Stimulated activated CD8-positive, alpha-beta memory T cell treated with anti-CD3 and anti-CD28 coated beads, Interleukin-4, amount 100 ng/mL, for 4 hours (primary cell): ENCODE measurements at places on chromosomes 6 and 20.
A peak's percentile ranks its signal among the peaks of the same experiment; 100 is the strongest.

- no peak for DNase-seq
Observed at GRCh38 chr6:347232-347631, 44.3 kb upstream of the IRF4 start.

GRCh38 chr20:32231245-32231644 lies 23.6 kb downstream of the POFUT1 start:
- no peak for DNase-seq

- DNase-seq, result no peak
Observed at GRCh38 chr6:118603372-118603771, 48.0 kb downstream of the CEP85L start.

DNA sequence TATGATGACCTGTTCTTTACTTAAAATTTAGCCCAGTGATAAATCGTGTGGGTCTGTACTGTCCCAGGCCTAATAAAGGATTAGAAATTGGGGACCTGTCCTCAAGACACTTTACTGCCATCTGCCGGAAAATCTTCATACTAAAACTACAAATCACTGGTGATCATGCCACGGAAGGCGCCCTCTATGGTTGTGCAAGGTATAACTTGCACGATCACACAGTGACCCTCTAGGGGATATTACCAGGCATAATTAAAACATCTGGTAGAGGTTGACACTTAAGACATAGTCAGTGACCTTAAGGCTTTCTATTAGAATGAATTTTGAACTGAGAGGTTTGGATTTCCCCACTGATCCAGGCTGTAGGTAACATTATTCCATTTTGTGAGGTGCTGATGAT lies 172.6 kb downstream of the BMP2 start:
- no peak for DNase-seq

GRCh38 chr20:37362231-37362792 lies 16.4 kb downstream of the SRC start:
- DNase-seq, result no peak

DNA sequence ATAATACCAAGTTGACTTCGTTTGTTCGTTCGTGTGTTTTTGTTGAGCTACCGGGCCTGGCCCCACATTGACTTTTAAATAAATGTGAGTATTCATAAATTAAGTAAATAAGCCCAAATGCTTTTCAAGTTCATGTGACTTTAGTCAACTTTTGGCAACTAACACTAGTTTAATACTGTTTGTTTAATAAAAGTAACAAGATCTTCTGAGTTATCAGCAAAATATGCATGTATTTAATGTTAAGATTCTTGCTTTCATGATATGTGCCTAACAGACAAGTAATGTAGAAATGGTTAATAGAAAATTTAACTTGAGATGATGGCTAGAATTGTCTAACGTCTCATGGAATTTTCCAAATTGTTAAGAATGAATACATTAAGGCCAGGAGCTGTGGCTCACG lies 38.7 kb upstream of the ECI2 start:
- no peak for DNase-seq

DNA sequence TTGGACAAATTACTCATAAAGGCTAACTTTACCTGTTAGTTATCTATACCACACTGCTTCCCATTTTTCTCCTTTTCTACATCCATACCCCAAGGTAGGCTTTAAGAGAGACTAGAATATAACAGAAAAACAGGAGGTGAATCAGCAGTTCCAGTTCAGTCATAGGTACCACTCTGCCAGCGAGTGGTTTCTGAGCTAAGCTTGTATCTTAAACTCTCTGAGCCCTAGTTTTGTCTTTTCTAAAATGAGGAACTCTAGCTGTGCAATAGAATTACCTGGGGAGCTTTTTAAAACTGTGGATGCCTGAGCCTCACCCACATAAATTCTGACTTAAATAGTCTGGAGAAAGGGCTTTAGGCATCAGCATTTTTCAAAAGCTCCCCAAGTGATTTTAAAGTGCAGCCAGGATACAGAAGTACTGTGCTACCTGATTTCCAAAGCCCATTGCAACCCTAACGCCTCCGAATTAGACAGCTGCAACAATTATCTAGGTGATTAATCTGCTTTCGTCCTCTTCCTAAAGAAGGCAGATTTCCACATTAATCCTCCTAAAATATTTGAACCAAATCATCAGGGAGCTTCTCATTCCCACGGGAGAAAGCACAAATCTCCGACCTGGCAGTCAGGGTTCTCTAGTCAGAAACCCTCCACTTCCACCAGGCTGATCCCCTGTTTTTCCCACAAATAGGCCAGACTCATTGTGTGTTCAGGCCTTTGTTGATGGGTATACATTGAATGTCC lies 37.4 kb upstream of the RPL7L1 start:
- DNase-seq, result no peak

- DNase-seq, result no peak
Observed at GRCh38 chr6:158500016-158500735, 59.7 kb upstream of the TMEM181 start.

- DNase-seq, result peak; percentile 7
Observed at GRCh38 chr20:38221119-38221589, 39.4 kb downstream of the KIAA1755 start.

GRCh38 chr6:168289571-168289962 lies 30.0 kb downstream of the DACT2 start:
- DNase-seq, result no peak

DNA sequence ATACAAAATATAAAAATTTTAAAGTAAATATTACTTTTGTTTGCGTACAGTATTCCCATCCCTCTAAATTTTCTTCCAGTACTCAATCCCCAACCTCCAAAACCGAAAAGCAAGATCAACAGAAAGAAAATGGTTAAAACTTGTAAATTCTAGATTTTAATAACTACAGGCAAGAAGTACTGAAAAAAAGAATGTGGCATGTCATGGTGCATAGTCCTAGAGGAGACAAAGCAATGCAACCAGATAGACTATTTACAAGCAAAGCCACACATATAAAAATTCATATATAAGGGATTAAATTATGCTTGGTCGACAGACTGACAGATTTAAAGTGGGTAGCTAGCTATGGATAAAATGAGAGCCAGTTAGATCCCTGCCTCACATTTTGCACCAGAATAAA lies 56.5 kb upstream of the HFE start:
- no peak for DNase-seq

- DNase-seq, result no peak
Observed at GRCh38 chr6:99905209-99906106, 88.6 kb downstream of the MCHR2 start.

- DNase-seq, result no peak
Observed at GRCh38 chr20:34570859-34571306, 12.4 kb downstream of the MAP1LC3A start.

DNA sequence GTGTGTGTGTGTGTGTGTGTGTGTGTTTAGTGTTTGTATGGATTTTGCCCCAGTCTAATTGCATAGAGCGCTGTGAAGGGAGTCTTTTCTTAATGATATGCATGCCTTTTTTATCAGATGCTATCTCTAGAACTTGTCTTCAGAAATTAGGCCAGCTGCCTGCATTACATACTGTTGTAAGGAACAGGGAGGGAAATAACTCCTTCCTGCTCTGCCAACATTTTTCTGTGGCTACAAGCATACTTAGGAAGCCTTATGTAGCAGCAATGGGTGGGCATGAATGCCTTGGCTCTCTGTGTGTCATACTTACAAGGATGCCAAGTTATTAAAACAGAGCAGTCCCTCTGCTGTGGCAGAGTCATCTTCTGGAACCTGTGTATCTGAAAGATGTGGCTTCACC lies 8.0 kb upstream of the COL21A1 start:
- no peak for DNase-seq

DNA sequence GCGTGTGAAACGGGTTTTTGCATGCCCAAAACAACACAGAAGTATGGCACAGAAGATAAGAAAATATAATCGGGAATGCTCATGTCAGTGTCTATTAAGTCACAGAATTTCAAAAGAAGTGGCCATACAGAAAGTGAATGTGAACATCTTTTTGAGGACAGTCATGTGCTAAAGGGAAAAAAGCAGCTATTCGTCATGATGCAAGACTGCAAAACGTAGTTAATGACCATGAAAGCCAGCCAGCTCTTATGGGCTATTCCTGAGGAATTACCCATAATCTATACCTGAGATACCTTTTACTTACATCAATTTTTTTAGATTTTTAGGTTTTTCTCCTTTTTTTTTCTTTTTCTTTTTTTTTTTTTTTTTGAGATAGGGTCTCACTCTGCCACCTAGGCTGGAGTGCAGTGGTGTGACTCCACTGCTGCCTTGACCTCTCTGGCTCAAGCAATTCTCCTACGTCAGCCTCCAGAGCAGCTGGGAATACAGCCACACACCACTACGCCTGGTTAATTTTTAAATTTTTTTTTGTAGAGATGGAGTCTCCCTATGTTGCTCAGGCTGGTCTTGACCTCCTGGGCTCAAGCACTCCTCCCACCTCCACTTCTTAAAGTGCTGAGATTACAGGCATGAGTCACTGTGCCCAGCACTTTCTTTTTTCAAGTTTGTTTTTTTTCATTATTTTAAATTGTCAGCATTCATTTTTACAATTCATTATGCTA lies 18.1 kb upstream of the ZBP1 start:
- DNase-seq, result no peak

GRCh38 chr6:137944793-137945498 lies 77.9 kb downstream of the TNFAIP3 start:
- no peak for DNase-seq

- DNase-seq, result no peak
Observed at GRCh38 chr6:163468738-163469137, 54.2 kb downstream of the QKI start.

GRCh38 chr6:5981126-5982026 lies 25.3 kb downstream of the NRN1 start:
- no peak for DNase-seq

DNA sequence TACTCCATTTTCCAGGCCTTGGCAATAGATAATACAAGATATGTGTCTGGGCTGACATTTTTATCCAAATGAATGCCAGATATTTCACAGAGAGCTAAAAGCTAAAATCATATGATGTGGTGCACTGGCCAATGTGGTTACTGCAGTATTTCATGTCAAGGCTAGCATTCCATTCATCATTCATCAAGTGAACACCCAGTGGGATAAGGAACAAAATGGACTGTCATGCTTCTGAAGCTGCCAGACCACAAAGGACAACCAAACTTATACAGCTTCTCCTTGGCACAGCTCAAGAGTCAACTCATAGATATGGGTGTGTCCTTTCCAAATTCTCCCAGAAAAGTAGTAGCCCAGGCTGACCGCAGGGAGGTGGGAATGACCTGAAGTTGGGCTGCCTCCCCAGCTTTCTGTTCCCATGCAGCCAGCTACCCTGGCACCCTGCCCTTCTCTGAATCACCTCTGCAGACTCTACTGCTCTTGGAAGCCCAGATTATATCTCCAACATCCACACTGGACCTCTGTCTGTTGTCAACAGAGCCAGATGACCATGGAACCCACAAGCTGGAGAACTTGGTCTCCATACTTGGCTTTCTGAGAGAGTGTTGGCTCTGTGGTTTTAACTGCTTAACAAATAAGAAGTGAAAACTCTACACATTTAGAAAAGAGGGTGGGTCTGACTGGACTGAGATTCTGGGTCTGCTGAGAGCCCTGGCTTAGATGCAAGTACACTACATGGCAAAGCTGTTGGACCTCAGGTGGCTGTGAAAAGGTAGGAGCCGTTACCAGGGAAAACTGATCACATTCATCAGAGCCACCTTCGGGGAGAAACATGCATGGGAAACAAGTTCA lies 122.8 kb downstream of the ALDH8A1 start:
- DNase-seq, result no peak

- DNase-seq, result no peak
Observed at GRCh38 chr6:41602422-41602743, 35.9 kb upstream of the MDFI start.

- no peak for DNase-seq
Observed at GRCh38 chr6:20338156-20338555, 63.5 kb upstream of the E2F3 start.

- no peak for DNase-seq
Observed at GRCh38 chr20:34190679-34191090, 50.5 kb upstream of the ASIP start.

DNA sequence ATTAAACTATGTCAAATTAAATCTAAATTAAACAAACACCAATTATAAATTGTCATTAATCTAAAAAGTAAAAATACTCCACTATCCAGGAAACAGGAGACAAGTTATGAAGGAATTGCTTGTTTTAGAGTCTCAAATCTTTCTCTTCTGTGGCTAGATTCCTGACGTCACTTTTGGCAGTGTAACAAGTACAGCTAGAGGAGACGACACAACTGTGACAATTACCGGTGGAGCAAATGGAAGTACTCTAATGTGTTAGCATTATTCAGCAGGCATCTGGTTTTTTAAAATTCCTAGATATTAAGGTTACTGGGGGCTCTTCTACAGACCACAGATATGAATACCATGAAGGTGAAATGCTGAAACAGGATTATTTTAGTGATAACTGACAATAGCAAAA lies 1042.7 kb downstream of the EPHA7 start:
- no peak for DNase-seq

GRCh38 chr6:169234634-169235033 lies 19.0 kb downstream of the THBS2 start:
- DNase-seq, result no peak

GRCh38 chr6:56838965-56839364 lies 115.9 kb upstream of the BEND6 start:
- no peak for DNase-seq

GRCh38 chr6:77633471-77633870 lies 19.4 kb upstream of the MEI4 start:
- DNase-seq, result no peak

DNA sequence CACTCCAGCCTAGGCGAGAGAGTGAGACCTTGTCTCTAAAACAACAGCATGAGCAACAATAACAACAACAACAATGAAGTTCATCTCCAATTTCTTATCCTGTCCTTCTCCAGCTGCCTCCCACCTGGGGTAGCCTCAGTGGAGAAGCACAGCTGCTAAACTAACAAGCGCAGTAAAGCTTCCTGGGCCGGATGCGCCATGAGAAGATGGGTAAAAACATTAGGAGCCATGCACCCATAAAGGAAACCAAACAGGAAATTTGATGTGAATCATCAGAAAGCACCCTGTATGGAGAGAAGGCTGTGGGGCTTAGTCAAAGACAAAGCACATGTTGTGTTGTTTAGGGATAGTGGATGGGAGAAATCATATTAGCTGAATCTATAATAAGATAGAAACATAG lies 61.1 kb upstream of the CCN6 start:
- no peak for DNase-seq

- no peak for DNase-seq
Observed at GRCh38 chr6:9647599-9647998, 767.3 kb downstream of the TFAP2A start.

DNA sequence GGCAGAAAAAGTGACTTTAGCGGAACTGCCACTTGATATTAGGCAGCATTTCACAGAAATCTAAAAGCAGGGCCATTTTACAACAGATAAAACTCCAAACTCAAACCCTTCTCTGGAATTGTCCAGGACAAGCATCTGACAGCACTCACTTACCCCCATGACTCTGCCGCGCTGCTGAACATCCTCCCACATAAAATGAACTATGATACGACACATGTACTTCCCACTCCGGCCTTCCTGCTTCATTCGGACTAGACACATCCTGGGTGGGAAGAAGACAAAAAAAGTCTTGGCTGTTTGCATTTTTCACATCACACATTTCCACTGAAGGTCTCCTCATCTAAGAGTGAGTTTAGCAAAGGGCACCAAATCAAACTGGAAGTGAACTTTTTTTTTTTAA lies 54.8 kb upstream of the FAM83C start:
- no peak for DNase-seq
